ENCODE measurements at places on chromosomes 5 and 9. TPM values are rescaled to one million over a fixed set of nuclear protein-coding genes. Genes with fewer than 3 reads are reported as not detected.

The C9orf153 gene
- not detected for total RNA-seq

The TRIM52 gene
- 17.2 TPM for total RNA-seq

The FOXD4 gene
- total RNA-seq, result not detected

The AMBP gene
- total RNA-seq, result not detected

The MYMK gene
- not detected for total RNA-seq

The ST6GALNAC6 gene
- total RNA-seq, result 108 TPM

The IL13 gene
- not detected for total RNA-seq

The WASHC1 gene
- total RNA-seq, result 7.6 TPM

GRCh38 chr9:136695955-136696354 lies 8.7 kb upstream of the AGPAT2 start:
- no peaks in the 10 kb centered on the region for H3K36me3 ChIP-seq
- no peak for DNase-seq
- H3K27ac ChIP-seq, result no peak overlapping the region
- no peak overlapping the region for H3K4me3 ChIP-seq

DNA sequence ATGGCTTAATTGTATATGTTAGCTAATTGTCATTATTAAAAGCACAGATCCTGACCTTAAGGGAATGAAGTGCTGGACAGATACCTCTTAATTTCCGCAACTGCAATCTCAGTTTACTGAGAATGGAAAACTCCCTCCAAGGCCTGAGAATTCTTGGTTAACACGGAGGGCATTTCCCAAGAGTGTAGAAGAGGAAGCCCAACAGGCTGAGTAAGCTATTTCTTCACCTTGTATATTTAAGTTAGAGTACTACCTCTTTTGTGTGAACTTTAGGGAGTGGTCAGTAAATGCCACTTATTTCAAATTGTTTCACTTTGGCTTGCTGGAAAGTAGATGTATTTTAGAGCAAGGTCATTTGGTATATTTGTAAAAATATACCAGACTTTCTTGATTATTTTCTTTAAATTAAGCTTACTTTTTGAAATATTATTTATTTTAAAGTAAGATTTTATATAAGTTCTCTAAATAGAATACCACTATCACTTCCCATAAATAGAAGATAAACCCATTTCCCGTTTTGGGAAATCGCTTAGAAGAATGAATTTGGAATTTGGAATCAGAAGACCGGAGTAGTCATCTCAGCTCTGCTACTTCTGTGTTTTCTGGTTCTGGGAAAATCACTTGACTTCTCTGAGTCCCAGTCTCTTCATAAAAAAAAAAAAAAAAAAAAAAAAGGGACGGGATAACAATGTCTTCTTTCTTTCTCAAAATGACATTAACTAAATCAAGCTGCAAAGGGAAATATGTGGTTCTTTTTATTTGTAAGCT lies 26.0 kb upstream of the C9orf72 start:
- H3K27me3 ChIP-seq, result no peaks in the 10 kb centered on the region
- no peak for DNase-seq
- H3K4me3 ChIP-seq, result no peak overlapping the region
- H3K27ac ChIP-seq, result no peak overlapping the region

DNA sequence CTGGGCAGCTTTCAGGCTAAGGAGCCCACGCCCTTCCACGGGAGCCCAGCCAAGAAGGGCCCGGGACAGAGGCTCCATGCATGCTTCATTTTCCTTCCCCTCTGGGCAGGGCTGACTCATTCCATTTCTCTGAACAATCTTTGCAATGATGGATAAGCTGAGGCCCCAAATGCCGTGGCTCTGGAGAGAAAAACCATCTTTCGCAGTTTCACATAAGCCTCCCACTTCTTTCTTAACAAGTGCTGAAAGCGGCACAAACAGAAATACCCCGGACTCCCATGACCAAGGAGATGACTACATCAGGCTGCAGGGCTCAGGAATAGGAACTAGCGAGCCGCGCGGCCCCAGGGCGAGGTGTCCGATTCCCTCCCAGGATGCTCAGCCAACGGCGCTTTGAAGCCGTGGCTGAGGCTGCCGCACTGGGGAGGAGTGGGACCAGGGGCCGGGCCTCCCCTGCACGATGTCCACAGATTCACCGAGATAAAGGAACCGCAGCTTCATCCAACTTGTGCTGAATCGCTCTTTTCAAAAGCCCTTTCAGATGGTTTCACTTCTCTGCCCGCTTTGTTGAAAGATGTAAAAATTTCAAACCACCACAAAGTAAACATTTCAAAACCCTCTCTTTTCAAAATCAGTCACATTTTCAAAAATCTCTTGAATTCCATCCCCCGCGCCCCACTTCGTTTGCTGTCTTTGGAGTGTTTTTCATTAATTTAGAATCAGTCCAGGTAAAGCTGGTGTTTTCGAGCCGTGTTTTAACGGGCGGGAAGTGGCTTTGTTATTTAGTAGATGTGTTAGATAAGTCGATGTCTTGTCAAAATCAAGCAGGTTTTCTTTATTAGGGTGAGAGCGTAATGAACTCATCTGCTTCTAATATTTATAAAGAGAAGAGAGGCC lies 96.5 kb upstream of the LMX1B start:
- no peak for DNase-seq
- H3K4me1 ChIP-seq, result peaks cover 34% of the 10 kb centered on the region
- no peaks in the 10 kb centered on the region for H3K36me3 ChIP-seq
- no peaks in the 10 kb centered on the region for H3K27me3 ChIP-seq
- peak overlapping the region; percentile 37 for H3K4me3 ChIP-seq

GRCh38 chr9:102569436-102569835 lies 425.7 kb upstream of the CYLC2 start:
- H3K27me3 ChIP-seq, result no peaks in the 10 kb centered on the region
- no peak overlapping the region for H3K27ac ChIP-seq
- DNase-seq, result no peak
- no peak overlapping the region for H3K4me3 ChIP-seq
- H3K4me1 ChIP-seq, result no peaks in the 10 kb centered on the region

DNA sequence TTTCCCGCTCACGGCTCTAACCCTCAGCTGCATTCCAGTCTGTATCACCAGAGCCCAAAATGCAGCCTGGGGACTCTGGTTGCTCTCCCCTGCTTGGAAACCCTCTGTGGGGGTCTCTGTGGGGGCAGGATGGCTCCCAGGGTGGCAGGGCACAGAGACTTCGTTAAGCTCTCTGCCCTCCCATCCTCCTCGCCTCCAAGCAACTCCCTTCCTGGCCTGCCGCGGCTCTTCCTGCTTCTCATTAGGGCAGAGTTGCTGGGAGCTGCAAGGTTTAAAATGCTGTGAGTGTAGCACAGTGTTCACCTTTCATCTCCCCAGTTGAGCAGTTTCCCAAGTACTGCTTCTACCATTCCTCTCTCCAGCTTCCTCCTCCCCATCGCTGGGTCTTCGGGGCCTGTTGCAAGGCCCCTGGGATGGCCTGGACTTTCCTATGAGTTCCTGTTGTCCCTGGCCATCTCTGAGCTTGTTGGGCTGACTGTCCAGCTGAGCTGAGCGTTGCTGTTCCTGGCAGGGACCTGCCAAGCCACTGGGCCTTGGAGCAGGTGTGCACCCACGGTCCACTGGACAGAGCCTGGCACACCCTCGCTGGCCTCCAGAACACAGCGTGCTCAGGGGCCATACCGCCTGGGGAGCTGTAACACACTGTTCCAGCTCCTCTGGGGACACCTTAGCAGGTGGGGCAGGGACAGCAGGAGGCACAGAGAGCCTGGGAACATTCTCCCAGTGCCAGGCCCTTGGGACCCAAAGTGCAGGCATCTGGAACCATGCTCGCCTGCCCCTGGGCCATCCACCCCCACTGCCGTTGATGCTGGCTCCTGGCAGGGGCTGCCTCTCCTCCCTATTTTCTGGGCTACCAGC lies 188.4 kb downstream of the C9orf50 start:
- H3K36me3 ChIP-seq, result no peaks in the 10 kb centered on the region
- peaks cover 10% of the 10 kb centered on the region for H3K4me1 ChIP-seq
- no peak overlapping the region for H3K4me3 ChIP-seq
- no peaks in the 10 kb centered on the region for H3K27me3 ChIP-seq
- DNase-seq, result no peak
- H3K27ac ChIP-seq, result no peak overlapping the region

GRCh38 chr5:72790186-72790585 lies 26.3 kb upstream of the TNPO1 start:
- H3K27ac ChIP-seq, result no peak overlapping the region
- H3K27me3 ChIP-seq, result no peaks in the 10 kb centered on the region

GRCh38 chr9:93822229-93822628 lies 132.9 kb downstream of the BARX1 start:
- H3K27ac ChIP-seq, result no peak overlapping the region
- no peaks in the 10 kb centered on the region for H3K4me1 ChIP-seq
- H3K27me3 ChIP-seq, result no peaks in the 10 kb centered on the region
- H3K4me3 ChIP-seq, result no peak overlapping the region

GRCh38 chr9:134949681-134950385 lies 32.1 kb upstream of the FCN1 start:
- H3K4me3 ChIP-seq, result no peak overlapping the region
- no peak for DNase-seq
- no peaks in the 10 kb centered on the region for H3K27me3 ChIP-seq
- no peak overlapping the region for H3K27ac ChIP-seq
- peaks cover 2% of the 10 kb centered on the region for H3K4me1 ChIP-seq

DNA sequence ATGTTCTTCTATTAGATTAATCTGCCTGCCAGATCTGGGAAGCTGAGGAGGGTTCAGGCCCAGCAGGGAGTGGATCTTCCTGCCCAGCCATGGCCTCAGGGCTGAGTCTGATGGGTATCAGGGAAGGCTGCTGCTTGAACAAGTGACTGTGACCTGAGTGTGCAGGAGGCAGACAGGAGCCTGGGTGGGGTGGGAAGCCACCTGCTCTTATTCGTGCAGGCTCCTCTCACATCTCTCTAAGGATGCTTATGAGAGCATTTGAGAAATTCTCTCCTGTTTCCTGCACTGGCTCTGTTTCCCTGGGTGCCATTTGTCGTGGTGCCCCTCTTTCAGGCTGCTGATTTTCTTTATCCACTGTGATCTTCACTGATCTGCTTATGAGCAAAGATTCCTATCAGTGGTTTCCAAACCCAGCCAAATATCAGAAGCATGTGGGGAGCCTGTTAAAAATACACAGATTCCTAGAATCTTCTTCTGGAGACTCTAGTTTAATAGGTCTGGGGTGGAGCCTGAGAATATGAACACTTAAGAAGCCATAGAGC lies 2.1 kb downstream of the RGS3 start:
- no peak for DNase-seq
- peaks cover 11% of the 10 kb centered on the region for H3K4me1 ChIP-seq
- H3K4me3 ChIP-seq, result no peak overlapping the region
- no peaks in the 10 kb centered on the region for H3K36me3 ChIP-seq
- H3K27ac ChIP-seq, result no peak overlapping the region

GRCh38 chr9:96818533-96818932 lies 35.8 kb downstream of the ZNF782 start:
- DNase-seq, result no peak
- H3K4me3 ChIP-seq, result no peak overlapping the region
- peaks cover 77% of the 10 kb centered on the region for H3K36me3 ChIP-seq

GRCh38 chr5:109410389-109411148 lies 795 bp upstream of the PJA2 start:
- H3K27me3 ChIP-seq, result no peaks in the 10 kb centered on the region
- H3K27ac ChIP-seq, result peak overlapping the region; percentile 99
- DNase-seq, result peak; percentile 92
- peaks cover 50% of the 10 kb centered on the region for H3K4me1 ChIP-seq
- peak overlapping the region; percentile 97 for H3K4me3 ChIP-seq

DNA sequence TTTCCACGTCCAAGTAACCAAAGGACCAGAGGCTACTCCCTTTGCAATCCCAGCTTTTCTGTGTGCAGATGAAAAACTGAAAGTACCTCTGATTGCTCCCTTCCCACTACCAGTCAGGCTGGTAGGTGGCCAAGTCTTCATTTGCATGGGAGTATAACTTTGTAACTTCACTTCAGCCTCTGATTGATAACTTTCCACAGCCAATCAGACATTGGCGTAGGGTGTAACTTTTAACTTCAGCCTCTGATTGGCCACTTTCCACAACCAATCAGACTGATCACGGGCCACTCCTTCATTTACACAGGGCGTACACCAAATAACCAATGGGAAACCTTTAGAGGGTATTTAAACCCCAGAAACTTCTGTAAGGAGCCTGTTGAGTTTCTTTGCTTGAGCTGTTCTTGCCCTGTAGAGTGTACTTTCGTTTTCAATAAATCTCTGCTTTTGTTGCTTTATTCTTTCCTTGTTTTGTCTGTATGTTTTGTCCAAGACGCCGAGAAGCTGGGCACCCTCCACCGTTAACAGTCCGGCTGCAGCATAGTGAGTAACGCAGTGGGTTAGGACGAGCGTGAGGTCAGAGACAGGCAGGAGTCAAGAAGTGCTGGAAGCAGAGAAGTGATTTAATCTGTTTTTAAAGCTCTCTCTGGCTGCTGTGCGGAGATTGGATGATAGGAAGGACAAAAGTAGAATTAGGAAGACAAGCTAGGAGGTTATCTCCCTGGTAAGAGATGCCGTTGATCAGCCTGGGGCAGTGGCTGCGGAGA lies 3.5 kb upstream of the EXOSC2 start:
- no peaks in the 10 kb centered on the region for H3K27me3 ChIP-seq
- DNase-seq, result no peak
- peaks cover 22% of the 10 kb centered on the region for H3K4me1 ChIP-seq
- no peaks in the 10 kb centered on the region for H3K36me3 ChIP-seq
- H3K4me3 ChIP-seq, result peak overlapping the region; percentile 48
- H3K27ac ChIP-seq, result peak overlapping the region; percentile 71

- no peak overlapping the region for H3K4me3 ChIP-seq
- no peak overlapping the region for H3K27ac ChIP-seq
- H3K4me1 ChIP-seq, result peaks cover 12% of the 10 kb centered on the region
- DNase-seq, result no peak
- no peaks in the 10 kb centered on the region for H3K36me3 ChIP-seq
Observed at GRCh38 chr5:168822745-168823281, 243.6 kb upstream of the PANK3 start.

GRCh38 chr5:159071382-159071781 lies 28.3 kb downstream of the EBF1 start:
- no peaks in the 10 kb centered on the region for H3K27me3 ChIP-seq
- H3K4me1 ChIP-seq, result peaks cover 14% of the 10 kb centered on the region
- no peak for DNase-seq
- no peaks in the 10 kb centered on the region for H3K36me3 ChIP-seq

DNA sequence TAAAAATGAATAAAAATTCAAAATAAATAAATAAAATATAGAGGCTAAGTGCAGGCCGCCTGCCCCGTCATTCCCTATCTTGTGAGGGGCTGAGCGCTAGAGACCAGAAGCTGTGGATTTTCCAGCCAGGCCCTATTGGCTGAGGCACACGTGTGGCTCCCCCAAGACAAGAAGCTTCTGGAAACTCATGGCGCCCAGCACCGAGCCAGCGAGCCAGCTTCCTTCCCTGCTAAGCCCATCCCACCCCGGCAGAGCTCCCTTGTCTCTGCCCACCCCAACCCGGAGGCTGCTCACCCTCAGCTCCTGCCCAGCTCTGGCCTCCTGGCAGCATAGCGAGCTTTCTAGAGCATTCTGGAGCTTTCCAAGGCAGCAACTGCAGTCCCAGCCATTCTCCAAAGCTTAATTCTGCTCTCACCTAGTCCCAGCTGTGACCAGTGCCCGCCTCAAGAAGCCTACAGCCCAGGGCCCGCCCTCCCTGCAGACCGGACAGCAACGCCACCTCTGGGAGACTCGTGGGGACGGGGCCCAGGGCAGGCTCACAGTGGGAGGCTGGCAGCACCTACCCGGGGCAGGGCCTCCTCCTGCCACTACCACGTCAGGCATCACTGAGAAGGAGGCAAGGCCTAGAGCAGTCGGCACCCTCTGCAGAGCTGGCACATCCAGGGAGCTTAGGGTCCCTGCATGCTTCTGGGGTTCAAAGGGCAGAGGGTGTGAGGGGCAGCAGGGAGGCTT lies 23.2 kb upstream of the TMEM250 start:
- no peak for DNase-seq
- no peaks in the 10 kb centered on the region for H3K4me1 ChIP-seq
- H3K27ac ChIP-seq, result no peak overlapping the region
- no peaks in the 10 kb centered on the region for H3K27me3 ChIP-seq
- no peak overlapping the region for H3K4me3 ChIP-seq
